ENCODE measurements at places on chromosomes 12 and 14.

GRCh38 chr12:88570103-88570502, 10.2 kb downstream of the KITLG start:
- no peak for DNase-seq

DNA sequence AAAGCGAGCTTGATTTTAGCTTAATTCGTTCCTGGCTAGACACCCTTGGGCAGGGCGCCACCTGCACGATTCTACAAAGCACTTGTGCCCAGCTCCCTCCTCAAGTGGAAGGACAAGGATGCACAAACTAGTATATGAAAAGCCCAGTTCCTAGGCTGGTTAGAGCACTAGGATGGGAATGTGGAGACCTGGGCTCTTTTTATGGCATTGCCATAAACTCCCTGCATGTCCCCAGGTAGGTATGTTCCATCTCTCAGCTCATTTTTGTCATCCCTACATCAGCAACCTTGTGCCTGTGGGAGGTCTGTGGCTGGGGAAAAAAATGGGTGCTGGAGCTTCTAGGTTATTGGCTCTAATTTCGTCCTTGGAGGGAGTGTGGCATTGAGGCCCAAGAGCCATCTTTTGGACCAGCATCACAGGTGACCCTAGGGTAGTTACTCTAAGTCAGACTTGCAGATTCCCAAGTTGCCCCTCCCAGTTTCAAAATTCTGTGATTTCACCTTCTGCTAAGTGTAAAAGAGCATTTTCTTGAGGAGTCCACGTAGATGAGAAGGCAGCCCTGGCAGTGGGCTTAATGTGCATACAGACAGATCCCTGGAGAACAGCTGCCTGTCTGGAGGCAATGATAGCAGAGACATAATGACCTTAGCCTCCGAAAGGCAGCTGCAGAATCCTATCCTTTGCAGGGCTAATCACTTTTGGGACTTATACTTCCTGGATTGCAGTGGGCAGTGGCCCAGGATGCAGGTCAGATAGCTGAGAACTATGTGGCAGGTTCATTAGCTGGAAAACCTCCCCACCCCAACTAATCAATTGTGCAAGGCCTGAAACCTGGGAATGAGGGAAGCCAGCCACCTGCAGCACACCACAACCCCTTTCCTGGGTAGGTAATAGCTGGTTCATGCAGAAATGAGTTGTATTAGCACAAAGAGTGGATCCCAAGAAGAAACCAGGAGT, 47.6 kb upstream of the BDKRB2 start:
- no peak for DNase-seq

- DNase-seq, result no peak
Measured at GRCh38 chr14:59356312-59356711, 108.9 kb downstream of the GPR135 start.

- no peak for DNase-seq
Measured at GRCh38 chr14:26595926-26596542, 1.8 kb downstream of the NOVA1 start.

DNA sequence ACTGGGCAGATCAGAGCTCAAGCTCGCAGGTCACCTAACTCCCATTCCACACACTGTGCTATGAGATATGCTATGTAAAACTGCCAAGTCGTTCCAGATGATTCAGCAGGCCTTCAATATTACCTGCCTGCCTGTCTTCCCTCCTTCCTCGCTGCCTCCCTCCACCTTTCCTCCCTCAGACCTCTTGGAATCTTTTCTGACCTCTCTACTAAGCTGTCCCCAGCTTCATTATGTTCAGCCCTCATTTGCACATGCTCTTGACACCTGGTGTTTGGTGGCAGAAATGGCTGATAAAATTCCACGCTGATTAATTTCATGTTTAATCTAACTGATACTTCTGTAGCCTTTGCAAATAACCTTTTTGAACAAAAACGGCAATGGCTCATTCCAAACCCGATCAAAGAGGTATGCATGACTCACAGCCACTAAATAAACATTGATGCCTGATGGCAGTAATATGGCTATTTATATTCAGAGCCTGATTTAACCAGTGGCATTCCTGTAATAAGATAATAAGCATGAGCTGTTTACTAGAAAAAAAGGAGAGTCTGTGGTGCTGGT, 130.8 kb upstream of the EGLN3 start:
- DNase-seq, result no peak

GRCh38 chr14:63487724-63488123, 55.5 kb downstream of the PPP2R5E start:
- no peak for DNase-seq

- DNase-seq, result no peak
Measured at GRCh38 chr14:24139272-24139934, 2.0 kb downstream of the EMC9 start.

GRCh38 chr12:11482955-11483354, 87.6 kb upstream of the PRB2 start:
- DNase-seq, result no peak

DNA sequence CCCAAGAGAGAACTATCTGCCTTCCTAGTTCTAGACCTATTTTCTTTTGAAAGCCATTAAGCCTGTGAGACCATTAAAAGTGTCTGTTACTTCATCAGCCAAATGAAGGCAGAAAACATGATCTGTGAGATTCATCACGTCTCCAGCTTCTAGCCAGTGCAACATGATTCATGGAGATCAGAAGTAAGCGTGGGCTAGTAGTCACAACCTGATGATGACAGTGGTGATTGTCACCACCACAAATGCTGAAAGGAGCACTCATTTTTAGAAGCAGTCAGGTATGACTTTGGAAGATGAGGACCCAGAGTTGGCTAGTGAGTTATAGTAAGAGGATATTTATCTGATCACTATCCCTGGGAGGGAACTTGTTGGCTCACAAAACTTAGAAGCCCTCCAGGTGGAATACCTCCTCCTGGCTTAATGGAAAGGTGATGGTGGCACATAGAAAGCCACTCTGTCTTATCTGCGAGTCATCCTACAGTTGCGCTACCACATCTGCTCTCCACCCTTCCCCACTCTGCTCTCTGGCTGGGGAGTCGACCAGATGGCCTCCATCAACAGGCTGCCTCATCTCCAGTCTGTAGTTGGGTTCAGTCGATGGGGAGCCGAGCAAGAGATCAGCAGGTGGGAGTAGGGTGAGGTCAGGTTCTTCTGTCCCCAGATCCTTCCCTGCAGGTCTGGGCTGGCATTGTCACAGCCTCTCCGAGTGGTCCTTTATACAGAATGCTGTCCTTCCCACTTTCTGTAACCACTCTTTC, 317.6 kb upstream of the FKBP4 start:
- DNase-seq, result no peak

GRCh38 chr12:54270345-54270744, 9.6 kb downstream of the CBX5 start:
- no peak for DNase-seq

DNA sequence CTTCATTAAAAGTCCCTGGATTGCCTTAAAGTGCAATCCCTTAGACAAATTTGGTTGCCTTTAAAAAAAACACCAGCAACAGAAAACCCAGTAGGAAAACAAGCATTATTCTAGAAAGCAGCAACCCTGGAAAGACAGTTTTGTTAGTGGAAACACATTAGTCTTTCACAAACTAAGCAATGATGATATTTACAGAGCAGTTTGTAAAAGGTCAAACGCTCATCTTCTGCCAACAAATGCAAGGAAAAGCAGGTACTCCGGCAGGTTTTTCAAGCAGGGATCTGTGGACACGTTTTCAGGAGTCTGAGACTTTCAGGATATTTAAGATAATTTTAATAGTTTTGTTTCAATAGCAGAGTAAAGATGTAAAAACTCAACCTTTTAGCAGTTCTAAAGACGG, 202.2 kb downstream of the EXOC5 start:
- no peak for DNase-seq

GRCh38 chr14:95061317-95062093, 95.8 kb downstream of the DICER1 start:
- DNase-seq, result no peak

GRCh38 chr14:33871394-33871793, 79.5 kb downstream of the EGLN3 start:
- no peak for DNase-seq

GRCh38 chr12:122123051-122123760, 44.6 kb downstream of the MLXIP start:
- peak; percentile 78 for DNase-seq

DNA sequence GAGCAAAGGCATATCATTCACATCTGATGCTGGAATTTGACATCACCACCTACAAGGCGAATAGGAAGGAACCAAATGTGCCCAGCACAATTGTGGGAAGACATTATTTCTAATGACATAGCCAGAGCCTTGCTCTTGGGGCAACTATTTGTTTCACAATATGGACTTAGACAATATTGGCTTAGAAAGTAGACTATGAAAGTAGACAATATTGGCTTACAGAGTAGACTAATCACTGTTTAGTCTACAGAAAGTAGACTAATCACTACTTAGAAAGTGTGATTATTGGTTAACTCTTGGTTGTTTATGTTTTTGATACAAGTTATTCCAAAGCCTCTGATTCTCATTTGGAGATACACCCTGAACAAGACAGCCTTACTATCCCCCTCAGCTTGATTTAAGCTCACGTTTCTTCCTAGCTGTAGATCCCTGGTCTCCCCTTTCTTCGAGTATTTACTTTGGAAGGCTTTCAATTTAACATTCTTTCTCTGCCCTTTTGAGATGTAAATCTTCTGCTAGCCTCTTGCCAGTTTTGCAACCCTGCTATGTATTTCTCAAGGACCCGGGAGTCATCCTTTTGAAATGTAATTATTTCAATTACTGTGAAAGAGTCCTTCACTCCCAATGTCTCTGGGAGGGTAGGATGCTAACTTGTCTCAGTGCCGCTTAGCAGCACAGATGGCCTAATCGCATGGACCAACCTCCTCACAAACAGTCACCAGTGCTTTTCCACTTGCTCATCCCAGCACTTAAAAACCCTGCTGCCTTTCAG, 843.2 kb downstream of the GALC start:
- DNase-seq, result no peak

DNA sequence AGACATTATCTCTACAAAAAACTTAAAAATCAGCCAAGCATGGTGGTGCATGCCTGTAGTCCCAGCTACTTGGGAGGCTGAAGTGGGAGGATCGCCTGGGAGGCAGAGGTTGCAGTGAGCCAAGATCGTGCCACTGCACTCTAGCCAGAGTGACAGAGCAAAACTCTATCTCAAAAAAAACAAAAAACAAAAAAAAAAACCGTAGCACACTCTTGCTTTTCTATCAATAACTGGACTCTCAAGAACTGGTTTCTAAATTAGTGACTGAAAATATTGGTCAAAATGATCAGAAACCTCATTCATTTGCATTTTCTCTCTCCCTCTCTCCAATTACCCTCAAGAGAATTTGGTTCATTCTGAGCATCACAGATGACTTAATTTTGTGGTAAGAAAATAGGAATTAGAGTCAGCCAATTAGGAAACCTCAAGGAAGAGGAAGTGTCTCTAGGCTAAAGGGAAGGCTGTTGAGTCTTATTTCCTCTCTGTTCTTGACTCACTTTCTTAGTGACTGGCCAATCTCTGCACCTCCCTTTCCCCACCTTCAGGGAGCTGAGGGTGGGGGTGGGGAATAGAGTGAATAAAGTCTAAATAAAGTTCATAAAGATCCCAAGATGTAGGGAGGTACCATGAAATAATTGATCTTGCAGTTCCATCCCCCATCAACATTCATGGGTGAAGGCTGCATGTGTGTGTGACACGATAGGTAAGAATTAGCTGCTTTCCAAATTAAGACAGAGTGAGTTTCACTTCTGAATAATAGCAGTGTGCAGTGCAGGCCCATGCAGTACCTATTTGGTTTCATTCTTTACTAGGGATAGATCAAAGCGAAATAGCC, 6.8 kb upstream of the PSMA6 start:
- no peak for DNase-seq

DNA sequence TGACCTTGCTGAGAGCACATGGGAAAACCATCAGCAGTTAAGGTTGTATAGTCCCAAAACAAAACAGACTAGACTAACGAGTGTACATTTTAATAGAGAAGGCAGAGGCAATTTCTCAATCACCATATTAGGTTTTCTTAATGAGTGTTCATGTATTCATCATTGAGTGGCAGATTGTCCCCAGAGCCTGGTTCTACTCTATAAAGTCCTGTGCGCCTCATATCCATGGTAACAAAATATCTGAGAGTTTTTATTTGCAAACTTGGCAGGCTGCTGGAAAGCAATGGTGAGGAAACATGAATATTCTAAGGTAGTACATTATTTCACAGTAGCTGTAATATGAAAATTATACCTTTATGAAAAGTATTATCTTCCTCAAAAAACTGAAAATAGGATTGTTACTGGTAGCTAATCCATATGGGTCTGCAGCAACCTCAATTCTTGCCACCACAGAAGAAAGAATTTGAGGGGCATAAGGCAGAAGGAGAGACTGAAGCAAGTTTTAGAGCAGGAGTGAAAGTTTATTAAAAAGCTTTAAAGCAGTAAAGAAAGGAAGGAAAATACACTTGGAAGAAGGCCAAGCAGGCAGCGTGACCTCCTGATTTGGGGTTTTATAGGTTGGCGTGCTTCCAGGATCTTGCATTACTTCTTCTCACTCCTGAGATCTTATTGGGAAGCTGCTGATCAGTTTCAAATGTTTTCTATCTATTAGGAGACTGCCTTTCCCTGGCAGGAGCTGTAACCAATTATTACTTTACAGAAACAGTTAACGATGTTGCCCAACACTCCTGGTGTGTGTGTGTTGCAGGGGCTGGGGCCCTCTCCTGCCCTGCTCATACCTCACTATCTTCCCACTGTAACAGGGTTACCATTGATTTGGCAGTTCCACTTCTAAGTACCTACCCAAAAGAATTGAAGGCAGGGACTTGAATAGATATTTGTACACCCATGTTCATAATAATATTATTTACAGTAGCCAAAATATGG, 154.0 kb upstream of the NUDT4 start:
- DNase-seq, result no peak

GRCh38 chr12:53048780-53049401, 974 bp upstream of the TNS2 start:
- no peak for DNase-seq

GRCh38 chr12:47954467-47955045, 8.8 kb upstream of the TMEM106C start:
- no peak for DNase-seq

DNA sequence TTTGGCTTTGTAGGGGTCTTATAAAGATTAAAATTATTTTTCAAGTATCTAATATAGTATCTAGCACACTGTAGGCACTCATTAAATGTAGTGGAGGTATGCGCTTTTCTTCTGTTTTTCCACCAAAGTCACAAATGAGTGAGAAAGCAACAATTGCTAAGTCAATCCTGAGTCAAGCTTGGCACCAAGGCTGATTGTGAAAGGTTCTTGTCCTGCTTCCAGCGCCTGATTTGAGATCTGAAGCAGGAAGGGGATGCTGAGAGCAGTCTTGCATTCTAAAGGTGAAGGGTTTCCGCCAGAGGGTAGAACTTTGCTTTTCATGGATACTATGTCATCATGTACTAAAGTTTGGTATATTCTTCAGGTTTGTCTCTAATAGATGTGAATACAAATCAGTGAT, 64.9 kb upstream of the DAAM1 start:
- no peak for DNase-seq

DNA sequence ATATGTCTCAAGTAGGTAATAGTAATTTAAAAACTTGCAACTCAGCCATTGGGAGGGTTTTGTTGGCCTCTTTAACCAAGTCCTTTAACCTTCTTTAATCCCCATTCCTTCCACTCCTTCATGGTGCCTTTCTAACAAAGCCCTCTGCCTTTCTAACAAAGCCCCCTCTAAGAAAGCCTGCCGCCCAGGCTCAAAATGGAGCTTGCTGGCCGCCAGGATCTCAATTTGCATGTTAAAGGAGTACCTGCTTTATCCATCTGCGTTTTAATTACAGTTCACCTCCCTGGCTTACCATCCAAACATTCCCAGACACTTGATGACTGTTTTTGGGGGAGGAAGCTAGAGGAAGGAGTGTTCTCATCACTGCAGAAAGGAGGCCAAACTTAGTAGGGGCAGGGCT, 183.4 kb downstream of the PTPN11 start:
- DNase-seq, result no peak

- no peak for DNase-seq
Measured at GRCh38 chr14:93044121-93044520, 71.6 kb downstream of the ITPK1 start.

- DNase-seq, result no peak
Measured at GRCh38 chr14:54839701-54840119, 62.9 kb downstream of the GCH1 start.
